ENCODE measurements at places on chromosomes 3 and 15.

GRCh38 chr3:131597816-131598215 is 95.0 kb upstream of the MRPL3 start:
- peaks cover 6% of the 10 kb centered on the region for H3K27me3 ChIP-seq
- no peak overlapping the region for H3K4me3 ChIP-seq
- no peak overlapping the region for H3K27ac ChIP-seq
- H3K4me1 ChIP-seq, result no peaks in the 10 kb centered on the region
- no peaks in the 10 kb centered on the region for H3K36me3 ChIP-seq

GRCh38 chr3:138578141-138578540 is 15.9 kb downstream of the CEP70 start:
- H3K4me1 ChIP-seq, result peaks cover 15% of the 10 kb centered on the region
- H3K27ac ChIP-seq, result no peak overlapping the region
- H3K36me3 ChIP-seq, result peaks cover 22% of the 10 kb centered on the region
- peaks cover 28% of the 10 kb centered on the region for H3K27me3 ChIP-seq
- H3K4me3 ChIP-seq, result no peak overlapping the region
- peak; percentile 9 for DNase-seq

DNA sequence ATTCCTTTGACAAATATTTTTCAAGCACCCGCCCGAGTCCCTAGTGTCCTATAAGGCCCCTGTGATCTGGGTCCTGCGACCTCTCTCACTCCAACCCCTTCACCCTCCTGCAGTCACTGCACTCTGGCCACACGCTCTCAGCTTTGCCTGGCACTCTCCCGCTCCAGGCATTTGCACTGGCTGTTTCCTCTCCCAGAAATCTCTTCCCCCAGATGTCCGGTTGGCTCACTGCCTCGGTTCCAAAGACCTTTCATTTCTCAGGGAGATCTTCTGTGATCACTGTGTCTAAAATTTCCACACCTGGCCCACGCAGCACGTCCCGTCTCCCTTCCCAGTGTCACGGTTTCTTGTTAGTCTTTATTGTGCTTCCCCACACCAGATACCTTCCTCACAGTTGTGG is 97.4 kb downstream of the WNT7A start:
- no peaks in the 10 kb centered on the region for H3K36me3 ChIP-seq
- H3K4me3 ChIP-seq, result no peak overlapping the region
- peaks cover 27% of the 10 kb centered on the region for H3K27me3 ChIP-seq
- DNase-seq, result no peak
- H3K4me1 ChIP-seq, result no peaks in the 10 kb centered on the region

DNA sequence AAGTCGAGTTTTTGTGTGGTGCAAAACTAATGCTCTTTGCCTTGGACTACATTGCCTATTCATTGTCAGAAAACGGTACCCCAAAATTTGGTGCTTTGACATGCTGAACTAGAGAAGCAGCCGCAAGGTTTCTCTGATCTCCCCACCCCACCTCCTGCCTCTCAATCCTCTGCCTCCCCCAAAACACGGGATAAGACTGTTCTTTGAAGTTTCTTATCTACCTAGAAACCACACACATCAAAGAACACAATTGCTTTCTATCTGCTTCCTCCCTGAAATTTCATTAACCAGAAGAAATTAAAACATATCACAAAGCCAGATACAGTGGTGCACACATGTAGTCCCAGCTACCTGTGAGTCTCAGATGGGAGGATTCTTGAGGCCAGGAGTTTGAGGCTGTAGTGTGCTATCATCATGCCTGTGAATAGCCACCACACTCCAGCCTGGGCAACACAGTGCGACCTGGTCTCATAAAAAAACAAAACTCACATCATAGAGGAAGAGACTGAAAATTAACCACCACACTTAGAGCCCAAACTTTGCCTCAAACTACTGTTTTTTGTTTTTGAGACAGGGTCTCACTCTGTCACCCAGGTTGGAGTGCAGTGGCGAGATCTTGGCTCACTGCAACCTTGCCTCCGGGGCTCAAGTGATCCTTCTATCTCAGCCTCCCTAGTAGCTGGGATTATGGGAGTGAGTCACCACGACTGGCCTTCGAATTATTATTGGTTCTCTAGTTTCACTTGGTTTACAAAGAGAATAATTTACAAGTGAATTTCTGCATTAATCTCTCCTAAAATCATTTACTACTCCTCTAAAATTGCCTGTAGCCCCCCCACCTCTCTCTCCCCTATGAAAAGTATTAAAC is 2.7 kb upstream of the PCNP start:
- DNase-seq, result no peak
- H3K27me3 ChIP-seq, result no peaks in the 10 kb centered on the region
- no peak overlapping the region for H3K27ac ChIP-seq
- H3K36me3 ChIP-seq, result peaks cover 14% of the 10 kb centered on the region

DNA sequence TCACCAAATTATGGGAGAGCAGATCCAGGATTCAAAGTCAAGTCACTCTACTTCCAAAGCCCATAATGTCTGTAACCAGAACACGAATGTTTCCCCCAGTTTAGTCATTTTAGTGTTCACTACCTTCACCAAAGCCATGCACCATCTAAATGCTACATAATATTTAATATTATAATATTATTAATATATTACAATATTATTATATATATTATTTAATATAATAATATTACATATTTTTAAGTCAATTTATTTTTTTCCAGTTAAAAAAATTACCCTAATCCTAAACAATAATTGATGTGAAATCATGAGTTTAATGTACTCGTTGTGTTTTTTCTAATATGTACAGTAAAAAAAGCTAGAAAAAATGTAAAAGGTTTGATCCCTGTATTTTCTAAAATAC is 276.6 kb upstream of the TBL1XR1 start:
- no peak overlapping the region for H3K4me3 ChIP-seq
- no peaks in the 10 kb centered on the region for H3K36me3 ChIP-seq
- H3K27me3 ChIP-seq, result no peaks in the 10 kb centered on the region
- no peak overlapping the region for H3K27ac ChIP-seq

DNA sequence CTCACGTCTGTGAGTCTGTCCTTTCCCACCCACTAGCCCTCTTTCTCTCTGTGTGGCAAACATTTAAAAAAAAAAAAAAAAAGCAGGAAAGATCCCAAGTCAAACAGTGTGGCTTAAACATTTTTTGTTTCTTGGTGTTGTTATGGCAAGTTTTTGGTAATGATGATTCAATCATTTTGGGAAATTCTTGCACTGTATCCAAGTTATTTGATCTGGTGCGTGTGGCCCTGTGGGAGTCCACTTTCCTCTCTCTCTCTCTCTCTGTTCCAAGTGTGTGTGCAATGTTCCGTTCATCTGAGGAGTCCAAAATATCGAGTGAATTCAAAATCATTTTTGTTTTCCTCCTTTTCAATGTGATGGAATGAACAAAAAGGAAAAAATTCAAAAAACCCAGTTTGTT is 97.7 kb downstream of the GAP43 start:
- no peaks in the 10 kb centered on the region for H3K4me1 ChIP-seq
- peaks cover 19% of the 10 kb centered on the region for H3K27me3 ChIP-seq
- H3K36me3 ChIP-seq, result no peaks in the 10 kb centered on the region
- H3K4me3 ChIP-seq, result no peak overlapping the region
- no peak for DNase-seq

GRCh38 chr15:92650256-92650655 is 5.3 kb downstream of the FAM174B start:
- DNase-seq, result no peak
- H3K27ac ChIP-seq, result no peak overlapping the region
- H3K4me3 ChIP-seq, result no peak overlapping the region
- H3K36me3 ChIP-seq, result no peaks in the 10 kb centered on the region

GRCh38 chr15:58361273-58361759 is 70.5 kb upstream of the LIPC start:
- no peaks in the 10 kb centered on the region for H3K4me1 ChIP-seq
- no peaks in the 10 kb centered on the region for H3K36me3 ChIP-seq
- peaks cover 35% of the 10 kb centered on the region for H3K27me3 ChIP-seq
- no peak overlapping the region for H3K4me3 ChIP-seq
- no peak overlapping the region for H3K27ac ChIP-seq

DNA sequence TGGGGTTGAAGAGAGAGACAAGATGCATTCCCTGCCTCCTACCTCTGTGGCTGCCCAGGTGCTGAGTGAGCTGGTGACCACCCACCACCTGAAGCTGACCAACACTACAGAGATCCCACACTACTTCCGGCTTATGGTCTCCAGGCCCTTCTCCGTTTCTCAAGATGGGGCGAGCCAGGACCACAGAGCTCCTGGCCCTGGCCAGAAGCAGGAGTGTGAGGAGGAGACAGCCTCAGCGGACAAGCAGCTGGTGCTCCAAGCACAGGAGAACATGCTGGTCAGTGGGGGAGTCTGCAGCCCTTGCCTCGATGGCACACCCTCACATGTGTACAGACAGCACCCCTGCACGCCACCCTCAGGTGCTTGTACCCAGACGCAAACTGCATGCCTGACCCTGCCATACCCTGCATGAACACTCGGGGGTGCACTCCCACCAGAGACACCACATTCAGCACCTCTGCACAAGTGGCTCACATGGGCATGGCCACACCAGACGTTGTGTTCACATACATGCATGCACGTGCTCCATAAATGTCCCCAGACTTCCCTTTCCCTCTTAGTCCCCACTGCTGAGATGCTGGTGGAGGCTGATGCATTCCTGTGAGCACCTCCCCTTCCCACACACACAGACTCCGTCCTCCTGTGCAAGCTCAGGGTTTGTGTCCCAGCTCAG is 19.0 kb downstream of the ACAA1 start:
- H3K4me3 ChIP-seq, result no peak overlapping the region
- H3K27ac ChIP-seq, result peak overlapping the region; percentile 22
- H3K4me1 ChIP-seq, result peaks cover 24% of the 10 kb centered on the region
- peak; percentile 46 for DNase-seq
- peaks cover 34% of the 10 kb centered on the region for H3K36me3 ChIP-seq

GRCh38 chr15:23074684-23075083 is 35.3 kb upstream of the TUBGCP5 start:
- no peak overlapping the region for H3K27ac ChIP-seq
- DNase-seq, result no peak
- no peaks in the 10 kb centered on the region for H3K4me1 ChIP-seq
- no peak overlapping the region for H3K4me3 ChIP-seq
- H3K27me3 ChIP-seq, result peaks cover 7% of the 10 kb centered on the region

DNA sequence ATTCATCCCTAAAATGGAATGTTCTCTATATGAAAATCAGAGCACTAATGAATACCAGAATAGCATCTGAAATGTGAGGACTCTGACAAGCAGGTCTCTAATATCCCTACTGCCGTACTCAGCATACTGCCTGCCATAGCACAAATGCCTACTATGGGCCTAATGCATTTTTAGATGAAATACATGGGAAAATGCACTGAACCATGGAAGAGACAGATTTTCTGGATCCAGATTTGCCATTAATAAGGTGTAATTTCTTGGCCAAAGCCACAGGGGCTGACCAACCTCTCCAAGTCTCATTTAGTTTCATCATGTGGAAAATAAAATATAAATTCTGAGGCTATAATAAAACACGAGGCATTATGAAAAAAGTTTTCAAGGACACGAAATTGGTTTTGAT is 123.8 kb downstream of the CBLB start:
- H3K4me3 ChIP-seq, result no peak overlapping the region
- DNase-seq, result no peak
- H3K36me3 ChIP-seq, result peaks cover 28% of the 10 kb centered on the region
- no peak overlapping the region for H3K27ac ChIP-seq
- peaks cover 13% of the 10 kb centered on the region for H3K4me1 ChIP-seq
- no peaks in the 10 kb centered on the region for H3K27me3 ChIP-seq

GRCh38 chr3:149224736-149225594 is 3.3 kb upstream of the CP start:
- peak overlapping the region; percentile 86 for H3K4me3 ChIP-seq
- H3K4me1 ChIP-seq, result peaks cover 16% of the 10 kb centered on the region

GRCh38 chr3:10334459-10334858 is 13.5 kb upstream of the SEC13 start:
- no peaks in the 10 kb centered on the region for H3K36me3 ChIP-seq
- DNase-seq, result no peak
- H3K27ac ChIP-seq, result no peak overlapping the region

- peak overlapping the region; percentile 71 for H3K27ac ChIP-seq
- peaks cover 54% of the 10 kb centered on the region for H3K36me3 ChIP-seq
- no peaks in the 10 kb centered on the region for H3K27me3 ChIP-seq
- DNase-seq, result no peak
- H3K4me3 ChIP-seq, result peak overlapping the region; percentile 39
Measured at GRCh38 chr15:31358163-31358562, 31.5 kb downstream of the KLF13 start.

GRCh38 chr3:132847849-132848625 is 125.8 kb upstream of the NPHP3 start:
- no peak overlapping the region for H3K4me3 ChIP-seq
- DNase-seq, result no peak
- H3K27ac ChIP-seq, result no peak overlapping the region
- H3K36me3 ChIP-seq, result no peaks in the 10 kb centered on the region
- peaks cover 5% of the 10 kb centered on the region for H3K27me3 ChIP-seq

DNA sequence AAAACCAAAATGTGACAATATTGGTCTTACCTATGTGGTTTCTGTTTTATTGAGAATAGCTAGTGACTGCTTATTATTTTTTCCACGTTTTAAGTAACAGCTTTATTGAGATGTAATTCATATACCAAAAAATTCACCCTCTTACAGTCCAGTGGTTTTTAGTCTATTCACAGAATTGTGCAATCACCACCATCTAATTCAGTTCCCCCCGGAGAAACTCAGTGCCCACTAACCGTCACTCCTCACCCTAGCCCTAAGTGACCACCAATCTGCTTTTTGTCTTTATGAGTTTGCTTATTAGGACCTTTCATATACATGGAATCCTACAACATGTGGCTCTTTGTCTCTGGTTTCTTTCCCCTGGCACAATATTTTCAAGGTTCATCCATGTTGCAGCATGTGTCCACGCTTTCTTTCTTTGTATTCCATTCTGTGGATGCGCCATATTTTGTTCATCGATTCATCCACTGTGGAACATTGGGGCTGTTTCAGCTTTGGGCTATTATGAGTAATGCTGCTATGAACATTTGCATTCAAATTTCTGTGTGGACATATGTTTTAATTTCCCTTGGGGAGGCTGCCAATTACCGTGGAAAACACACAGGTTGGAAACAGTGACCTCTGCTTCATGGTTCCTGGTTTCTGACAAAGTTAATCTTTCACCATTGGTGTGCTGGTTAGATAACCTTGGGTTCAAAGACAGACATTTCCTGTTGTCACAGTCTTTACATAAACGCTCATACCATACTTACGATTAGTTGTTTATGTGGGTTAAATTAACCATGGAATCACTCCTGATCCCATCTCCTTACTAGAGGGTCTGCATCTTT is 3.2 kb upstream of the BCL2L10 start:
- peaks cover 7% of the 10 kb centered on the region for H3K27me3 ChIP-seq
- H3K4me3 ChIP-seq, result no peak overlapping the region
- no peak overlapping the region for H3K27ac ChIP-seq

Data from stimulated activated naive B cell treated with anti-CD40 and anti-IgM and Interleukin-4, amounts not matched to agents 10 μg/mL and 1 μg/mL and 100 μg/mL, for 72 hours (primary cell).